ENCODE measurements at places on chromosomes 2 and 18. TPM values are rescaled to one million over a fixed set of nuclear protein-coding genes. Genes with fewer than 3 reads are reported as not detected.
A peak's percentile ranks its signal among the peaks of the same experiment; 100 is the strongest.

The CELF4 gene
- 0.39 TPM for total RNA-seq

The NDUFB3 gene
- total RNA-seq: 83.2 TPM

DNA sequence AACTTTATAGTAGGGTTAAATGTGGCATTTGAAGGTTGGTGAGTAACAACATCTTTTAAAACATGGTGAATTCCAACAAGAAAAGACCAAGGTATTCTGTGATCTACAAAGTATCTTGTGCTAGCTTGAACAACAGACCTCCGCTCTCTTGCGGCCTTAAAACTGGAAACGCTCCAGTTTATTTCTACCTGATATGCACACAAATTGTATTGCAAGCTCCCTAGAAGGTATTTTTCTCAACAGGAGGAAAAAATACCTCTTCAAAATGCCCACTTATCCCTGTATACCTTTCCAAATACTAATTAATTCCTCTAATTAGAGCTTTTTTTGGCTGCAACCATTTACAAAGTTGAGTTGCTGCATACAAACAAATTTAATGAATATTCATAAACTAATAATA lies 69.5 kb downstream of the KCNH7 start:
- DNase-seq: no peak

- DNase-seq: peak; percentile 81
Measured at GRCh38 chr2:237669628-237670392, 42.4 kb downstream of the LRRFIP1 start.

GRCh38 chr2:196333397-196333796 lies 162.0 kb upstream of the STK17B start:
- DNase-seq: no peak

DNA sequence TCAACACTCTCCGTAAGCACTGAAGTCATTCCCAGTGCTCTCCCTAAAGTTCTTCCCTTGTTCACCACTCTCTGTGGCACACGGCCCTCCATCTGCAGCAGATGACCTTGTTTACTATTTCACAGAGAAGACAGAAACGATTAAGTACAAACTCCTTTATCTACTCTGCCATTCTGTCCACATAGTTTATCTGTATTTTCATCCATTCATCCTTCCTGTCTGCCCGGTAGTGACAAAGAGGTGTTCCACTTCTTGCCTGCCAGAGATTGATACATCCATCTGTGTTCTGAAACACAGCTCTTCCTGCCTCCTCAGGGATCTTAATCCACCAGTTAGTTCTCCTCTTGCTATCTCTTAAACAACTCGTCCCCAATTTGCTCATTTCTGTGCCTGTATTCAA lies 77.9 kb upstream of the CD226 start:
- DNase-seq: no peak

DNA sequence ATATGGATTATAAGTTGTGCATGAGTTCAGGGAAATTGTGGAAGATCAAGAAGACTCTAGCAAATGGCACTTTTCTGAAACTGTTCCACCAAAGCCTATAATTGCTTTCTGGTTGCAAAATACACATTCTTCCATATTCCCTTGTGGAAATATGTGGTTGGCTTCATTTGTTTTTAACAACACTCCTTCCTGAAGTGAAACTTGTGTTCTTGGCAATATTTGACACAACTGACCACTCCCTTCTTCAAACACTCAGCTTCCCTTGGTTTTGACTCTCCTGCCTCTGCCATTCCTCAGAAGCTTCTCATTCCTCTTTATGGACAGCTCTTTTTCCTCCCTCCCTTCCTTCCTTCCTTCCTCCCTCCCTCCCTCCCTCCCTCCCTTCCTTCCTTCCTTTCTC lies 192.3 kb downstream of the PMAIP1 start:
- DNase-seq: no peak
